ENCODE measurements at places on chromosomes 13 and 19. TPM values are rescaled to one million over a fixed set of nuclear protein-coding genes. Genes with fewer than 3 reads are reported as not detected.
A peak's percentile ranks its signal among the peaks of the same experiment; 100 is the strongest.

DNA sequence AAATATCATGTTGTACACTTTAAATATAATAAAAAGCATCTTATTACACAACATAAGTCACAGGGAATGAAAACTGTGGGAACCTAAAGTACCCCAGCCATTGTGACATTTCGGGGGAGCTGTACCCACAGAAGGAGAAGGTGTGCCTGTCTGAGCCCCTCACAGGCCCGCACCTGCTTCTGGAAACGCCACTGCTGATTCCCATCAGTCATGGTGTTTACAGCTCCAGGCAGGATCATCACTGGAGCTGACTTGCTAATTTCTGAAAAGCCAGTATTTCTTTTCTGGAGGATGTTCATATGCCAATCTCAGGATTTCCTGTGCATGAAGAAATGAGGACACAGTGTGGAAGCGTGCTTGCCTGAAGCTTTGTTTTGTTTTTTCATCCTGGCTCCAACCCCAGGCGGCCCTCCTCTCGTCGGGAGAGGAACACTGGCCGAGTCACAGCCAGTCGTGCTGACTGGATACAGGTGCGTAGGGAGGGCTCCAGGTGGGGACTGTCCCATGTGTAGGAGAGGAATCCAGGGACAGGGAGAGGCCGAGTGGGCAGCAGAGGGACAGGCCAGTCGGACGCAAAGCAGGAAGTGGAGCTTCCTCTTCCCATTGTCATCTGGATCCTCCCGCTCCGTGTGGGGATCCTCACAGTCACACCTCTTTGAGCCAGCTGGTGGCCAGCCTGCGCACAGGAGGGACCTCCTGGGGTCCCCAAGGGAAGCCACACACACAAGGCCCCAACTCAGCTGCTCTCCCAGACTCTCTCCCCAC is 4.2 kb upstream of the ATP12A start:
- no peak for DNase-seq

DNA sequence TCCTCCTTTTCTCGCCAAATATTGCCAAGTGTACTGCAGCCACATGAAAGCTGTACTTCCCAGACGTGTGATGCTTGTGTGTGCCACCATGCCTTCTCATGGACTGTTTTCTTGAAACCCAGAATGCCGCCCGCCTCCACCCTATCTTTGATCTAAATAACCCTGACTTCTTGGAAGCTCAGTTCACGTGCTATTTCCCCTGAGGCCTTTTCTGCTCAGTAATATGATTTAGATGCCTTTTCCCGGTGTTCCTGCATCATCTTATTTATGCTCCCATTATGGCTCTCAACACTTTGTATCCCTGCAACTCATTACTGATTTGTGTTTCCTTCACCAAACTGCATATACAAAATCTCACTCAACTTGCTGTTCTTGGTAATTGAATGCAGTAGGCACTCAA is 116.1 kb downstream of the USP12 start:
- DNase-seq, result no peak

- peak; percentile 75 for DNase-seq
Observed at GRCh38 chr19:34667349-34668076, 9.4 kb downstream of the SCGB2B2 start.

DNA sequence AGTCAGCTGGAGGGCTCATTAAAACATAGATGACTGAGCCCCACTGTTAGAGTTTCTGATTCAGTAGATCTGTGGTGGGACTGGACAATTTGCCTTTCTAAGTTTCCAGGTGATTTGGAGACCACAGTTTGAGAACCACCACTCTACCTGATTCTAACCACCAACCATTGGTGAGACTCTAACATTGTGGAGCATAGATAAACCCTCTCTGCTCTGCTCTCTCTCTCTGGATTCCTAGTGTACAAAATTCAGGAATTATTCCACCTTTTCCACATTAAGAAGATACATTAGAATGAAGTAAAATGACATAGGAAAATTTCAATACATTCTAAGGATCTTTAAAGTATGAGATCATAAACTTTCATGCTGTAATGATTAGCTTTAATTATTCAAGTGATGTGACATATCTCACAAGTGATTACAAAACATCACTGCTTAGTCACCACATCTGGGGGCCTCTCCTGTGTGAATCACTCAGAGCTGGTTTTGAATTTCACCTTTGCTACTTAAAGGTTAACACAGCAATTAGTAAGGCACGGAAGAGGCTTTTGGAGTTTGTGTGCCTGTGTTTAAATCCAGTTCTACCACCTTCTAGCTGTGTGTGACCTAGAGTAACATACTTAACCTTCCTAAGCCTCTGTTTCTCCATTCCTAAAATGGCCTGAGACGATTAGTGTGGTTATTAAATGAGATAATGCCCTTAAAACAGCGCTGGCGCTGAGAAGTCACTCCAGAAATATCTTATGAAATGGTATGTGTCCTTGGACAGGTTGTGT is 78.5 kb upstream of the NBEA start:
- no peak for DNase-seq

DNA sequence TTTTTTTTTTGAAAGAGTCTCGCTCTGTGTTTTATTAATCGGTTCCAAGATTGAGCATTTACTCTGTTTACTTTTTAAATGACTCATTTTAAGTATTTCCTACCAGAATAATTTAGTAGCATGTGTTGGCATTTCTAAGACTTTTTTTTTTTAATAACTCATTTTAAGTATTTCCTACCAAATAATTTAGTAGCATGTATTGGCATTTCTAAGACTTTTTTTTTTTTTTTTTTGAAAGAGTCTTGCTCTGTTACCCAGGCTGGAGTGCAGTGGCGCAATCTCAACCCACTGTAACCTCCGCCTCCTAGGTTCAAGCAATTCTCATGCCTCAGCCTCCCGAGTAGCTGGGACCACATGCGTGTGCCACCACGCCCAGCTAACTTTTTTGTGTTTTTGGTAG is 13.1 kb downstream of the SETDB2 start:
- no peak for DNase-seq

- DNase-seq, result no peak
Observed at GRCh38 chr19:35455616-35456201, 7.7 kb downstream of the FFAR2 start.

DNA sequence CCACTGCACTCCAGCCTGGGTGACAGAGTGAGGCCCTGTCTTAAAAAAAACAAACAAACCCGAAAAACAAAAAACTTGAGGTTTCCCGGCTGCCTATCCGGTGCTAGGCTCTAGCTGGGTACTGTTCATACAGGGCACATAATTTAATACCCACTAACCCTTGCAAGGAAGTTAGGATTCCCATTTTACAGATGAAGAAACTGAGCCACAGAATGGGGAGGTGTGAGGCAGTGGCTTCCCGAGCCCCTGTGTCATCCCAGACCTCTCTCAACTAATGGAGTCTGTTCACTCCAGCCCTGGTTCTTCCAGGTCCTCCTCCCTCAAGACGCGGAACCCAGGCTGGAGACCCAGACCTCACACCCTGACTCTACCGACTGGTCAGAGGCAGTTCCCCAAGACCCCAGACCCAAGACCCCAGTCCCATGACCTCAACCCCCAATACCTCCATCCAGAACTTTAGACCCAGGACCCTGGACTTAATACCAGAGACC is 576 bp downstream of the APBA3 start:
- no peak for DNase-seq

DNA sequence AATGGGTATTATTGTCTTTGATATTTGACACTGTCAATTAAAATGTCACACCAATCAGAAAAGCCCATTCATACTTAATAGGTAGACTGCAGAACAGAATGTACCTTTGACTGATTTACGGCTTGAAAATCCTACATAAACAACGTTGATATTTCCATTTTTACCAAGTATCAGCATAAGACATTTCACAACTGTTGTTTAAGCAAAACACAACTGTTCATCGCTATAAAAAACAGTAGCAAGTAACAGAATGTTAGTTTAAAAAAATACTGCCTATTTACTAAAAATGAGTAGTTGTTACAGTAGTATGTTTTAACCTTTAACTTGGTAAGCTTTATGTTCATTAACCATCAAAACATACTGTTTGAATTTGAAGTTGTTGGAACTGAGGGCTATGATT is 1096.6 kb downstream of the PCDH17 start:
- DNase-seq, result no peak

DNA sequence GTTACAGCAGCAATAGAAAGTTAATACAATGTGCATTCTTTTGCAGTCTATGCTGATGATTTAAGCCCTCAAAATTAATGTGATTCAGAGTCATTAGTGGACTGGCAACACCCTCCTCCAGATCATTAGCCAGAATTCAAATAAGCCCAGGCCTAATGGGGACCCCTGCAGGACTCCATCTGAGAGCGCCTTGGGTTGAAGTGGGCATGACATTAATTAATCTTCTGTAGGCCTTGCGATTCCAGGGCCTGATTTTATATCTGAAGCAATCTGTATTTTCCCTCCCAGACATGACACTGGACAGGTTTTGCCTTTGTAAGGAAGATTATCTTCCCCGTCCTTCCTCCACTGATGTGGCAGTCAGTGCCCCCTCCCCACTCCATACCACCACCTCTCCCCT is 442.9 kb downstream of the FOXO1 start:
- DNase-seq, result no peak

- DNase-seq, result peak; percentile 99
Observed at GRCh38 chr19:5719961-5720790, at the start of the genes CATSPERD and LONP1. Gene CATSPERD (plus strand): TSS chr19:5720637. CDS start chr19:5720738, 101 bp downstream. Gene LONP1 (minus strand): TSS chr19:5720146. CDS start chr19:5720132, 14 bp downstream.

DNA sequence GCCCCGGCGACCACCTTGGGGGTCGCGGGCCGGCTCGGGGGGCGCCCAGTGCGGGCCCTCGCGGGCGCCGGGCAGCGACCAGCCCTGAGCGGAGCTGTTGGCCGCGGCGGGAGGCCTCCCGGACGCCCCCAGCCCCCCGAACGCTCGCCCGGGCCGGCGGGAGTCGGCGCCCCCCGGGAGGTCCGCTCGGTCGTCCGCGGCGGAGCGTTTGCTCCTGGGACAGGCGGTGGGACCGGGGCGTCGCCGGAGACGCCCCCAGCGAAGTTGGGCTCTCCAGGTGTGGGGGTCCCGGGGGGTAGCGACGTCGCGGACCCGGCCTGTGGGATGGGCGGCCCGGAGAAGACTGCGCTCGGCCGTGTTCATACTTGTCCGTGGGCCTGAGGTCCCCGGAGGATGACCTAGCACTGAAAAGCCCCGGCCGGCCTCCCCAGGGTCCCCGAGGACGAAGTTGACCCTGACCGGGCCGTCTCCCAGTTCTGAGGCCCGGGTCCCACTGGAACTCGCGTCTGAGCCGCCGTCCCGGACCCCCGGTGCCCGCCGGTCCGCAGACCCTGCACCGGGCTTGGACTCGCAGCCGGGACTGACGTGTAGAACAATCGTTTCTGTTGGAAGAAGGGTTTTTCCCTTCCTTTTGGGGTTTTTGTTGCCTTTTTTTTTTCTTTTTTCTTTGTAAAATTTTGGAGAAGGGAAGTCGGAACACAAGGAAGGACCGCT is 729 bp downstream of the STK11 start:
- DNase-seq, result no peak

DNA sequence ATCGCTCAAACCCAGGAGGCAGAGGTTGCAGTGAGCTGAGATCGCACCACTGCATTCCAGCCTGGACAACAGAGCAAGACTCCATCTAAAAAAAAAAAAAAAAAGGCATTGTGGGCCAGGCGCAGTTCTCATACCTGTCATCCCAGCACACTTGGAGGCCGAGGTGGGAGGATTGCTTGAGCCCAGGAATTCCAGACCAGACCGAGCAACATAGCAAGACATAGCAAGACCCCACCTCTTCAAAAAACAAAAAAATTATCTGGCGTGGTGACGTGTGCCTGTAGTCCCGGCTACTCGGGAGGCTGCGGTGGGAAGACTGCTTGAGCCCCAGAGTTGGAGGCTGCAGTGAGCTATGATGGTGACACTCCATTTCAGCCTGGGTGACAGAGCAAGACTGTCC is 18.0 kb downstream of the PIP5K1C start:
- no peak for DNase-seq

DNA sequence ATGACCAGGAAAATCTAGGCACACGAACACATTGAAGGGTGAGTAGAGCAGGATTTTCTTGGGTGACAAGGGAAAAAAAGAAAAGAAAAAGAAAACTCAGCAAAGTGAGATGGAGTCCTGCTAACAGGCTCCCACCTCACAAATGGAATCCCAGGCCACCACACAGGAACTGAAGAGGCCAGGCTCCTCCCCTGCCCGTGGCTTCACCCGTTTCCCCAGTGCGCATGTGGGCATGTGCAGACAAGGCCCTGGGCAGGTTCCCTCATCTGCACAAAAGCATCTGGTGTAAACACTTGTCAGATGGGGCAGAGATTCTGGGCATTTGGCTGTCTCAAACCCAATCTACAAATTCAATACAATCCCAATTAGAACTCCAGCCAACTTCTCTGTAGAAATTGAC is 24.5 kb downstream of the CFAP97D2 start:
- no peak for DNase-seq

- DNase-seq, result no peak
Observed at GRCh38 chr19:29724102-29724641, 9.1 kb upstream of the C19orf12 start.

GRCh38 chr13:26816881-26817280 is 56.3 kb upstream of the GPR12 start:
- DNase-seq, result no peak

DNA sequence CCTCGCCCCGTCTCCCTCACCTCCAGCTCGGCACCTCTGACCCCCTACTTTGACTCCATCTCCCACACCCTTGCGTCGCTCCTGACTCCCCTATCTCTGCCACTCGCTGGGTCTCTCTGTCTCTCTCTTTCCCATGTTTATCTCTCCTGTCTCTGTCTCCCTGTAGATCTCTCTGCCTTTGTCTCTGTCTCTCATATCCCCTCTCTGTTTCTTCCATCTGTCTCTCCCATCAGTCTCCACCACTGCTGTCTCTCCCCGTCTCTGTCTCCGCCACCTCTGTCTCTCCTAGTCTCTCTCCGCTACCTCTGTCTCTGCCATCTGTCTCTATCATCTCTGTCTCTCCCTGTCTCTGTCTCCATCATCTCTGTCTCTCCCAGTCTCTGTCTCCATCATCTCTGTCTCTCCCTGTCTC is 12.4 kb upstream of the BBC3 start:
- no peak for DNase-seq

- no peak for DNase-seq
Observed at GRCh38 chr13:28049880-28050875, 50.2 kb downstream of the FLT3 start.

- DNase-seq, result no peak
Observed at GRCh38 chr13:22194106-22194805, 523.4 kb downstream of the FGF9 start.

The ZNF709 gene
- total RNA-seq, result 2.6 TPM

The SLITRK6 gene
- 0.78 TPM for total RNA-seq

The PRPF31 gene
- total RNA-seq, result 44.9 TPM

The ZNF460 gene
- 54.5 TPM for total RNA-seq

The CNN1 gene
- 27.3 TPM for total RNA-seq

The TLE6 gene
- 6.7 TPM for total RNA-seq

The PLK5 gene
- total RNA-seq, result not detected

The SHC2 gene
- total RNA-seq, result 37.8 TPM

The CCDC70 gene
- total RNA-seq, result not detected

The LRRC8E gene
- 11.0 TPM for total RNA-seq

The MIR17HG gene
- total RNA-seq, result 3.3 TPM
